ENCODE measurements at places on chromosomes 7 and 10.
A peak's percentile ranks its signal among the peaks of the same experiment; 100 is the strongest.

- DNase-seq, result no peak
Measured at GRCh38 chr10:34249634-34250033, 565.5 kb downstream of the PARD3 start.

DNA sequence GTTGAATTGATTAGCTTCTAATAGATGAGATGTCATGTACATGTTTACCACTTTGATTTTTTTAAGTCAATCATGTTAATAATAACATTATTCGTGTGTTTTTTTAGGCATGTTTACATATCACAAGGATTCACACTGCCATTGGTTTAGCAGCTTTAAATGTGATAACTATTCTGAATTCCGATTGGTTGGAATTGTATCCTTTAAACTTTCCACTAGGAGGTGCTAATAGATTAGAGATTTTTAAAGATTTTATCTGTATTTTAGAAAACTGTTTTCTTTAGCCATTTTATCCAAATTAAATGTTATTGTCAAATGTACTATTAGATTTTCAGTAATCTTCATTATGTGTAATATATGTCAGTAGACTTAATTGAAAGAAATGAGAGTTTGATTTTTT is 83.2 kb downstream of the HECTD2 start:
- no peak for DNase-seq

- no peak for DNase-seq
Measured at GRCh38 chr10:70756700-70757360, 28.3 kb downstream of the TBATA start.

GRCh38 chr7:111752022-111752582 is 189.8 kb upstream of the IMMP2L start:
- DNase-seq, result peak; percentile 56

DNA sequence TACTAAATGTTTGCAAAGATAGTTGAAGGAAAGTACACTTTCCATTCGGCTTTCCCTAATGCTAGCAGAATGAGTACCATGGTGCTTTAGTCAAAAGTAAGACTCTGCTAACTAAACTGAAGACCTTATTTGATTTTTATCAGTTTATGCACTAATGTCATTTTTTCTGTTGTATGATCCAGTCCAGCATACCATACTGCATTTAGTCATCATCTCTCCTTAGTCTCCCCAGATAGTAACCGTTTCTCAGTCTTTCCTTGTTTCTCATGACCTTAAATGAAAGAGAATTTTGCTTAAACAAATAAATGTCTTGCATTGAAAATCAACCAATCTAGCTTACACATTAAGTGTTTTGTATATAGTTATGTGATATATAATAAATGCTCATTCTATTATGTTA is 529.5 kb upstream of the SEMA3D start:
- DNase-seq, result no peak

DNA sequence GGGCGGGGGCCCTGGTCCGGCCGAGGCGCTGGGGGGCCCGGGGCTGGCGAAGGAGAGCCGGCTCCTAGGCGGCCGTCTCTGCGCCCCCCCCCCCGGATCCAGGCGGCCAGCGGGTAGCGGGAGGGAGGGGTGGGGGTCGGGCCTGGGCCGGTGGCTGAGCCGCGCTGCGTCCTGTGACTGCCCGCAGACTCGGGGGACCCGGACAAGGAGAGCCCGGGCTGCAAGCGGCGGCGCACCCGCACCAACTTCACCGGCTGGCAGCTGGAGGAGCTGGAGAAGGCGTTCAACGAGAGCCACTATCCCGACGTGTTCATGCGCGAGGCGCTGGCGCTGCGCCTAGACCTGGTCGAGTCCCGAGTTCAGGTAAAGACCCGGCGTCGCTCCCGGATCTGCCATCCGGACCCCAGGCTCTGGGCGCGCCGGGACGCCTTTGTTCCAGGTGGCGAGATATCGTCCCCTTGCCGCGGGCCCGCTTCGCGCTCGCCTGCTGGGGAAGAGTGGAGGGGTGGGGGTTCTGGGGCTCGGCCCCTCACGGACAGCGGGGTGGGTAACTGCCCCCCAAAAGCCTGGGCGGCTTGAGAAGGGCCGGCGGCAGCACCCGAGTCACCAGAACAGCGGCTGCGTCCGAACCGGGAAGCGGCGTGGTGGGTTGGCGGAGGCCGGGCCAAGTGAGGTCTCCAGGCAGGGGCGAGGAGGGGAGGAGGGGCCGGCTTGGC is 819 bp downstream of the UNCX start:
- DNase-seq, result no peak

GRCh38 chr7:36002900-36003299 is 150.2 kb upstream of the EEPD1 start:
- DNase-seq, result no peak

DNA sequence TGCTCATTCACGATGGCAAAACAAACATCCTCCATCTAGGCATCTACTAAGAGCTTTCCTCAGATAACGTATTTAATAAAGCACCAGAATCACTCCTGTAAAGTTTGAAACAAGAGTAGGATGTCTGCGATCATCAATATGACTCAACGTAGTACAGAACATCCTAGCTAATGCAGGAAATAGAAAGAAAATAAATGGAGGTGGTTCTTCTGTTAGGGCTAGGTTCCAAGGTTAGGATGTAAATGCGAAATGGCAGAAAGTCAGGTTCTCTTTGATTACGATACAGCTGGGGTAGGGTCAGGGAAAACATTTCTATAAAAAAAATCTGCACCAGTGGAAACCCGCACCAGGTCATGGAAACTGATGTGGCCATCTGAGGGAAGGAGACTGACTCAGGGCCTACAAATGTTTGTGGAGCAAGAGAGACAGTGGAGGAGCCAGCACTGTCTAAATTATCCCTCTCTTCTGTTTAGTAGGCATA is 29.1 kb downstream of the CCDC6 start:
- no peak for DNase-seq

DNA sequence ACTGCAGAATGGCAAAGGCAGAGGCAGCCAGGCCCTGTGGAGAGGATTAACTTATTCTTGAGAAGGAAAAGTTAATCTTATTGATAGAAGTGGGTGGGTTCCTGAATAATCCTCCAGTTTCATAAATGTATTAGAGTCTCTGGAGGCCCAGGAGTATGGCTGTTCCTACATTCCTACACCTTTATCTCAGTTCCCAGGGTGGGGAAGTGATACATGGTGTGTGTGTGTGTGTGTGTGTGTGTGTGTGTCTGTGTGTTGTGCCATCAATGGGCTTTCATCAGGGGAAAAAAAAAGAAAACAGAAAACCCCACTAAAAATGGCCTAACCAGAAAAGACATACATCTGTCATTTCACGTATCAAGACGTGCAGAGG is 22.0 kb upstream of the GSDME start:
- DNase-seq, result no peak

GRCh38 chr7:85554236-85555178 is 367.7 kb upstream of the SEMA3D start:
- peak; percentile 93 for DNase-seq

DNA sequence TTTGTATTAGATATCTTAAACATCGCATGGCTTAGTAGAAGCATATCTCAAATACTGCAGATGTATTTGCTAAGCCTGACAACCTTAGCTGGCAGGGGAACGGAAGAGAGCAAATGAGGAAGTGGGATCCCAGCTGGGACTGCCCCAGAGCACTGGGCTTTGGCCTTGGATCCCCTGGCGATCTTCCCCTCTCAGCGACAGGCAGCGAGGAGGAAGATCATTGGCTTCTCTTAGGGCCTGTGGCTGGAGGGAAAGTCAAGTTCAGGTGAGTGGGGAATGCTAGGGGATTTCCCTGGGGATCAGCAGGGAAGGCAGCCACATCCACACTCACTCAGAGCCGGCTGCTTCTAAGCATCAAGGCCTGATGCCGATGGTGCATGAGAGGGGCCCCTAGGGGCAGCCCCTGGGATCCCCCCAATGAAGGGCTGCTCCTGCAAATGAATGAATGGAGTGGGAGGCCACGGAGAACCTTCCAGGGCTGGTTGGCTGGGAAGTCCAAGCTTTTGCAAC is 42.0 kb downstream of the LYZL2 start:
- no peak for DNase-seq

DNA sequence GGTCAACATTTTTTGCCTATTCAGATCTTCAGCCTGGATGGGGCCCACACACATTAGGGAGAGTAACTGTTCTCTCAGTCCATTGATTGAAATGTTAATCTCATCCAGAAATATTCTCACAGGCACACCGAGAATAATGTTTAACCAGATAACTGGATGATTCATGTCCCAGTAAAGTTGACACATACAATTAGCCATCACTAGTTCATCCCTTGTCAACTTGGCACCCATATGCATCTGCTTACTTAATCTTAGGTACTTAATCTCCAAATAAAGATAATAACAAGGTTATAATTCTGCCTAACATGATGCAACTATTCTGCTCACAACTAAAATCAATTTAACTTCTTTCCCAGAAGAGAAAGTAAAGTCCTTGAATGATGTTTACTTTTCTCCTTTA is 502.6 kb downstream of the ADRA2A start:
- DNase-seq, result no peak

DNA sequence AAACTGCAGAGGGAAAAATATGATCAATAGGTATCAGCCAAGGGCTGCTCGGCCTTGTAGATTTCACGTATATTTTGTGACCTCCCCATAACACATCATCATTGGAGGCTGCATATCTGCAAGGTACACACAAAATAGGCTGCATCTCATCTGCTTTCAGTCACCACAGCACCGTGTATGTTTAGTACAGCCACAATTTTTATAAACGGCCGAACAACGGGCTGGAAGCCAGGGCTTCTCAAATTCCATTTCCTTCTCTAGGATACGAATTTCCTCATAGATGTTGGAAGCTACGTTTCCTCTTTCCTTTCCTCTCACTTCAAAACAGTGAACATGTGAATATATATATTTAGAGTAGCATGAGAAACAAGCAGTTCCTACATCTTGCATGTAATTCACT is 20.2 kb upstream of the FOXK1 start:
- peak; percentile 82 for DNase-seq

GRCh38 chr7:7737674-7738073 is 19.3 kb upstream of the RPA3 start:
- no peak for DNase-seq

DNA sequence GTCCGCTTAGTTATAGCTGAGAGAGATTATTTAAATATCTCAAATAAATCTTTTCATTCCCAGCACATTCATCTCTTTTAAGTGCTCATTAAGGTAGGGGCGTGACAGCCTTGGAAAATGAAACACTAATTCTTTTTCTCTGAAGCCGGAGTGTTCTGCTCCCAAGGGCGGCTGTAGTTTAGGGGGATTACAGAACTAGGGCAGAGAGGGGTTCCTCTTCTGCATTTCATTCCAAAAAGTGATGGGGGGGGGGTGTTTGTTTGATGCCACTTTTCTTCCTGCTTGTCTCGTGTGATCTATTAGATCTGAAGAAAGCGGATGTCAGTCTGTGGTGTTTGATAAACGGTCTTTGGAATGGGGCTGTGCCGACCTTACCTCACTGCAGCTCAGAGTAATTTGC is 506.5 kb upstream of the MGMT start:
- no peak for DNase-seq

- no peak for DNase-seq
Measured at GRCh38 chr7:4151524-4151923, 530.6 kb upstream of the FOXK1 start.

- no peak for DNase-seq
Measured at GRCh38 chr10:119306514-119306951, 99.2 kb downstream of the GRK5 start.

- peak; percentile 61 for DNase-seq
Measured at GRCh38 chr10:373526-374309, 238.5 kb downstream of the ZMYND11 start.

DNA sequence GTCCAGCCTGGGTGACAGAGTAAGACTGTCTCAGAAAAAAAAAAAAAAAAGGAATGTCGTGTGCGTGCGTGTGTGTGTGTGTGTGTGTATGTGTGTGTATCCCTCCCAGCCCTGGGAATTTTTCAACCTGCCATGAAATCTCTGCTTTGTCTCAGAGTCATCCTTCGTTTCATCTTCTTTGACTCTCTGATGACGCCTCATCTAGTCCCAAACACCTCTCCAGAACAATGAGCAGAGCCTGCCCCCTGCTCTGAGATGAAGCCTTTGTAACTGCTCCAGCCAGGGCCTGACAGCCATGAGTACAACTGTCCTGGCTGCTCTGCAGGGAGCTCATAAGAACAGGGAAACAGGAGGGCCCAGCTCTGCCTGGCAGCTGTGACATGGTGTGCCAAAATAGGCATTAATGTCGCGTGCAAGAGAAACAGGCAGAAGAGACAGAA is 149.5 kb downstream of the FAM107B start:
- DNase-seq, result no peak

DNA sequence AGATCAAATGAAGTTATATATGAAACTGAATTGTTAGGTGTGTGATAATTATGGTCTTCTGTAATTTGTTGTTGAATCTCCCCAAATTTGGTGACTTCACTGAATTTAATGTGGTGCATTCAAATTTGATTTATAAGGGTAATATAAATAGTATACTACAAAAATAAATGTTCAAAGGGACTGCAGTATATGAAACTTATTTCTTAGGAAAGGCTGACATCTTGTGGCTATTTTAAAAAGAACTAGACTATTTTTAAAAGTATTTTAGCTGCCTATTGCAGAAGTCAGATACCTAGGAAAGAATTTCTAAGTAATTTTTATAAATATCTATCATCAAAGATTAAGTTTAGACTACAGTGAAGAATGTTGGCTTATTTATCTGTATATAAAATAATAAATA is 36.6 kb downstream of the ATRNL1 start:
- peak; percentile 63 for DNase-seq

DNA sequence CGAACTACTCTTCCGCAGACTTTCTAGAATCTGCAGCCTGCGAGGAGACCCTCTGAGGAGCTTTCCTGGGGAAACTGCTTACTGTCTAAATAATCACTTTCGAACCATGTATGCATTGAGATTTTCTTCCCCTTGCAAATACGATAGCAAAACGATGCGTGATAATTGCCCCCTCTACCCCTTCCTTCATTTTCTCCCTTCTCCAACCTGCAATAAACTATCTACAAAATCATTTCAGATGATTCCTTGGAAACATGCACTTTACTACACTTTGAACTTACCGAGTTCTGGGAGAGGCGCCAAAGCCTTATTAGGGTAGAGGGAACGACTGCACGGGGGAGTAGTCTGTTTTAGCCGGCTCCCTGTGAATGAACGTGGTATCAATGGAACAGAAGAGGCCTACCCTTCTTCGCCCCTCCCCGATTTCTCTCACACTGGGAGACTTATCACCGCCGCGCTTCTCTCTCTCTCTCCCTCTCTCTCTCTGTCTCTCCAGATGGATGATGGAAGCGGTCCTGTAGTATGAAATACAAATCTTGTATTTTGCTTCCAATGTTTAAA is at the start of gene FGFBP3:
FGFBP3 (minus strand) TSS at position 370 of the 561 bp plus-strand sequence. CDS start 517 bp downstream, outside the sequence.
- peak; percentile 80 for DNase-seq

DNA sequence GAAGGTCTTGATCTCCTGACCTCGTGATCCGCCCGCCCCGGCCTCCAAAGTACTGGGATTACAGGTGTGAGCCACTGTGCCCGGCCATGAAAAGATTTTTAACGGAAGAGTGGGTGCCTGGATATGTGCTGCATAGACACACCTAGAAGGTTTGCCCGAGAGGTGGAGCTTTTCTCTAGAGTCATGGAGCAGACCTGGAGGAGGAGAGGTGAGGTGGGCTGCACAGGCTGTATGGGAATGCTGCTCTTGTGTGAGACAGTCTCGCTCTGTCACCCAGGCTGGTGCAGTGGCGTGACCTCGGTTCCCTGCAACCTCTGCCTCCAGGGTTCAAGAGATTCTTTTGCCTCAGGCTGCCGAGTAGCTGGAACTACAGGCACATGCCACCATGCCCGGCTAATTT is 103.3 kb downstream of the ACTR3B start:
- DNase-seq, result no peak

Data from lung (tissue), 17 donors.